ENCODE measurements at places on chromosomes 7 and 10.

DNA sequence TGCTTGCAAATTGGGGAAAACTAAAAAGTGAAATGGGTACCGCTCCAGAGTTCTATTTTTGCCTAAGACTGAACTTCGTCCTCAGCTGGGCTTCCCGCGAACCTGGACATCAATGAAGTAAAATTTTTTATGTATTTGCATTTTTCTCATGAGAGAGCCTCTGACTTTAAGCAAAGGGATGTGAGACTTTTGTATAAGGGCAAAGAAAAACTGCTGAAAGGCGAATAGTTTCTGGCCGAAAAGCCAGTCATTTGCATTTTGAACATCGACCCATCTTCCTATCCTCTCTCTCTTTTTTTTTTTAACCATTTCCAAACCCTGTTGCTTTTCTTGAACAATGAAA, 573 bp downstream of the PMPCB start:
- no peak for DNase-seq

DNA sequence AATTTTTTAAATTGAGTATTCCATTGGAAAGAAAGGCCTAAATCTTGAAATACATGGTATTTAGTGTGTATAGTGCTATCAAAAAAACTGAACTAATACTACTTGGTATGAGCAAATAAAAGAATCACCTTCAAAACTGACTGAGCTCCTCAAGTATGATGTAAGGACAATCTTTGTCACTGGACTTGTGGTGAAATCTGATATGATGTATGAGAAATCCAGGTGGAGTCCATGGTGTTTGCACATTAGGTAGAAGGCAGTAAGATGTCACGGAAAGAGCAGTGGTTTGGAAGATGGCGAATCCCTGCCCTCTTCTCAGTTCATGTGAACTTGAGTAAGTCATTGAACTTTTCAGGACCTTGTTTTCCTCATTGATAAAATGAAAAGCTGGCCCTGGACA, 62.1 kb upstream of the COL1A2 start:
- no peak for DNase-seq

GRCh38 chr10:122504610-122504950, 43.2 kb downstream of the HTRA1 start:
- DNase-seq, result no peak

DNA sequence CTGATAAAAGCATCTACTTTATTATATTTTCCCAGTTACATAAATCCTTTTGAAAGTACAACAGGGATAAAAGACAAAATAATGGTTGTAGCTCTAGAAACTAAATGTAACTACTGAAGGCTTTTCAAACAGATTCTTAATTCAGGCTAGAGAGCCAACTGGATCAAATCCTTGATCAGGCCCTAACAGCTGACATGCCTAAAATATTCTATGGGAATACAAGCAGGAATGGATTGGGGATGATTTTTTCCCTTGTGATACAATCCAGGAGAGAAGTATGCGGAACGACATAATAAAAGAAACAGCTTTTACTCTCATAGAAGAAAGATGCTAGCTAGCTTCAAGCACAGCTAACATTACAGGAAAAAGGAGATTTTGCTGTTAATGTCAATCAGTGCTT, 49.0 kb downstream of the NT5C2 start:
- no peak for DNase-seq

- no peak for DNase-seq
These were observed 60.0 kb upstream of the ACSM6 start for GRCh38 chr10:95133997-95134396.

DNA sequence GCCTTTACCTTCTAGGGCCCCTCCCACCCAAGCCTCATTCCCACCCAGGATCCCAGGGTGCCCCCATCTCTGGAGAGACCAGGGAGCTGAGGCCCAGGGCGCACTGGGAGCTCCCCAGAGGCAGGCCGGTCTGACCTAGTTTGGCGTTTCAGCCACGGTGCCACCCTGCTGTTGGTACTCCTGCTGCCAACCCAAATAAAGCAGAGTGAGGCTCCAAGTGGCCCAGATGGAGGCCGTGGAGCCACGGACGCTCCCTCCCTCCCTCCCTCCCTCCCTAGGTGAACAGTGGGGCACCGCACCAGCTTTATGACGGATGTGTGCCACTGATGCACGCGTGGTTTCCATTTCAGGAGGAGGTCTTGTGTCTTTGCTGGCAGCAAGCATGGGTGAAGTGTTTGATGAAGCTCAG, 1.8 kb downstream of the INPP5A start:
- DNase-seq, result no peak

DNA sequence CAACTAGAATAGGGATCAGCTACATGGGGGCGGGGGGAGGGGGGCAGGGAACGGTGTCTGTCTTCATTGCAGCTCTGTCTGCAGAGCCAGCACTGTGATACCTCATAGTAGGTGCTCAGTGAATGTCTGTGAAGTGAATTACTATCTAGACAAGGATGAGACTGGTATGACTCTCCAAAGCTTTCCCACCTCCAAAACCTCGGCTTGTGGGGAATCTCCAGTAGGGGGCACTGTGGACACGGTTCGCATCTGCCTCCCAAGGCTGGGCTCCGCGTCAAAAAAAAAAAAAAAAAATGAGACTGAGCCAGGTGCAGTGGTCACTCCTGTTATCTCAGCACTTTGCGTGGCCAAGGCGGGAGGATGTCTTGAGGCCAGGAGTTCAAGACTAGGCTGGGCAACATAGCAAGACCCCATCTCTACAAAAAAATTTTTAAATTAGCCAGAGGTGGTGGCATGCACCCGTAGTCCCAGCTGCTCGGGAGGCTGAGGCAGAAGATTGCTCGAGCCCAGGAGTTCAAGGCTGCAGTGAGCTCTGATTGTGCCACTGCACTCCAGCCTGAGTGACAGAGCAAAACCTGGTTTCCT, 9.6 kb downstream of the TRIM56 start:
- DNase-seq, result no peak

DNA sequence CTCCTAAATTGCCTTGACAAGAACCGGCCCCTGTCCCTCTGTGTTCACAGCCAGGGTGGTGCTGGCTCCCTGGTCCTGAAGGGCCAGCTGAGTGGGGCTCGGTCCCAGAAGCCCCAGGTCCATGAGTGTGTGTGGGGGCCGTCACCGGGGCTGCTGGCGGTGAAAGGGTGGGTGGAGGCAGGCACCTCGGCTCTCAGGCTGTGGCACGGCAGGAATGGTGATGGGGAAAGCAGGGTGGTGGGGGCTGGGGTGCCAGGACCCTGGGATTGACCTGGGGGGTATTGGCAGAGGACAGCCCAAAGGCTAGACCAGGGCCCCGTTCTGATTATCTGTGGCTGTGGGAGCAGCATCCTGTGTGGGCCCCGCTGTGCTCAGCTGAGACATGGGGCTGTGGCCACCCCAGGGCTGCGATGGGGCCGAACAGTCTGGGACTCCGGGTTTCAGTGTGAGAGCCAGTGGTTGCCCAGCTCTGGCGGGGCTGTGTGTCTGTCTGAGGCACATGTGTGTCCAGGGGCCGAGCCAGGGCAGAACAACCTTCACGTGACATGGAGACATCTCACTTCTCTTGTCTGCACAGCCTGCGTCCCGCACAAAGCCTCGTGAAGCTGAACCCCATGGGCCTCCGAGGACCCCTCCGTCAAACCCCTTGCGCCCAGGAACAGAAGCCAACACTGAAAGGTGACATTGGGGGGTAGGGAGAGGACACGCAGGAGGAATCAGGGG, 144.2 kb downstream of the ELFN1 start:
- no peak for DNase-seq

DNA sequence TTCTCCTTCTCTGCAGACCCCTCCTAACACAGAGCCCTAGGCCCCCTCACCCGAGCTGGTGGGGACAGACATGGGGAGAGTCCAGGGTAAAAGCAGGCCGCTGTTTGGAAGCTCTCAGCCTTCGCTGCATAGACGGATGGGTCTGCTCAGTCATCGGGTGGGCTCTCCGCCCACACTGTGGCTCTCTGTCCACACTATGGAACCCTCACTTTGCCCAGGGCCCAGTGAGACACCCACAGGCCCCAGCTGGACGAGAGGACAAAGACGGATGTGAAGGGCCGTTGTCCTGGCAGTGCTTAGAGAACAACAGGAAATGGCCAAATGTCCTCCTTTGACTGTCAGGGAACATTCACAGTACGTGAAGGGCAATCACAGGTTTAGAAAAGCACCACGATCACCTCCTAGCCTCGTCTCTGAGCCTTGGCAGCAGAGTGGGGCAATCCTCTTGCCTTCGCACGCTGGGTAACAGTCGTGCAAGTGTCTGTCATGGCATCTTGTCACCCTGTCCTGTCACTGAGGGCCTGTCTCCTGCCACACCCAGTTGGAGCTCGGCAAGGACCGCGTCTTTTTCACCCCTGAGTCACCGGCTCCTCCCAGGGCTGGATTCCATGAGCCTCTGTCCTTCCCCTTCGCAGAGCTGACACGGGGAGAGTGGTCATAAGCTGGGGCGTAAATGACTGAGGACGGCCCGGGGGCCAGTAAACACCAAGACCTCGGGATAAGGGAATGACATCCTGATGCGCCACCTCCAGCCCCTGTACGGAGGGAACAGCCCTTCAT, 80.6 kb downstream of the PRKAG2 start:
- DNase-seq, result no peak

GRCh38 chr10:10821926-10822325, 195.7 kb upstream of the CELF2 start:
- DNase-seq, result no peak

DNA sequence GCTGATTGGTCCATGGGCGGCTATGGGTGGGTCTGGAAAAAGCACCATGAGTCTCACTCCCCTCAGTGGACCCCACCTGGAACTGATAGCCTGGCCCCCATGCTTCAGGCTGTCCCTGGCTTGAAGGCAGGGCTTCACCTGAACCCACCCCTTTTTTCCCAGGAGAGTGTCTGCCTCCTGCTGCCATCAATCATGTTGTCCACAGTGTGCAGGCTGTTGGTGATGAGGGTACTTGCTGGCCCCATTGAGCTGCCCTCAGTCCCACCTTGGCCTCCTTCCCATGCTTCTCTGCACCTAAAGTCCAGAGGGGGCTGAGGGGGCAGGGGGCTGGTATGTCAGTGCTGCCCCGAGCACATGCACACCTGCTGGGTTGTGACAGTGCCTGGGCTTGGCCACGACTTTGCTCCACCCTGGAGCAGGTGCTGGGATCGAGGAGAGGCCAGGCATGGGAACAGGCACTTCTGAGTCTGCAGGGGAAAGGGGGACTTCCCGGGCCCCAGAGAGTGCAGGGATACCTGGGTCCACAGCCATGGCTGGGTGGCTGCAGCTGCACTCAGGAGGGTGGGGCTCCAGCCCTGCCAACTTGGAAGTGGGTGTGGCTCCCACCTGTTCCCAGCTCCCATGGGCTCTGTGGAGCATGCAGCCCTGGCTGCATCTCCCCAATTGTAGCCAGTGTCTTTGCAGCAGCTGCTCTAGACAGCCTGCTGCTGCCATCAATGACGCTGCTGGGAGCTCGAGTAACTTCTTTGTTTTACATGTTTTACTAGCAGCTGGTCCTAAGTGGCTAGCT, 56.9 kb downstream of the ADK start:
- no peak for DNase-seq

- DNase-seq, result no peak
These were observed 169.6 kb downstream of the DIP2C start for GRCh38 chr10:519716-520401.

DNA sequence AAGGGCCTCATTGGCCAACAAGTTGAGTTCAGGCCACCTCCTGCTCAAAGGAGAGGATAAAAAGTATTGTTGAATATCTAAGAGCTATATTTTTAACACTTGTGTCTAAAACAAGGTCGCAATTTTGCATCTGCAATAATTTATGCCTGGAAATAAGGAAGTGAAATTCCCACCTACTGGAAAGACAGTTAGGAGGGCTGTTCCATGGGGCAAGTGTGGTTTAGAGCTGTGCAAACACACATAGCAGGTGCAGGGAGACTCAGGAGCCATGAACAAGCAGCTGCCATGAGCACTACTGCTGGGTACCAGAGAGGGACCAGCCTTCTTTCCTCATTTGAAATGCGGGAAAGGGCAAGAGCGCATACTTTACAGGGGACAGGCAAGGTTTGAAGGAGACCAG, 35.5 kb upstream of the IKZF1 start:
- no peak for DNase-seq

GRCh38 chr10:98446151-98446660, 529 bp downstream of the HPS1 start:
- DNase-seq, result no peak

- DNase-seq, result no peak
These were observed 222.3 kb upstream of the MGMT start for GRCh38 chr10:129244757-129245156.

DNA sequence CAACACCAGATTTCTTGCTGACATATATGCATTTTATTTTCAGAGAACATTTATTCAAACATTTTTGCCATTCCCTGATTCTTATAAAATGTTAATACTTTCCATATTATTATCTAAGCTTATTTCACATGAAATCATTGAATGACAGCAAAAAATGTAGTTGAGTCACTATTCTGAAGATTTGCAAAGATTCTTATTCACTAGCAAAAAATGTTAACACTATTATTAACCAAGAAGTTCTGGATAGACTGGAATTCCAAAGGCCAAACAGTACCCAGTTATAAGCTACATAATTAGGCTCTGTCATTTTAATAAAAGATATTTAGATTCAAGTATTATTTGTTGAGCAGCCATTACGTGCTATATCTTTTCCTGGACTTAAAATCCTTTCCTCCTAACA, 4.3 kb downstream of the GSTO2 start:
- no peak for DNase-seq

- no peak for DNase-seq
These were observed 143.5 kb downstream of the ADCY1 start for GRCh38 chr7:45717537-45718235.

- no peak for DNase-seq
These were observed 6.2 kb upstream of the BTBD16 start for GRCh38 chr10:122264931-122265330.

GRCh38 chr7:100691676-100692577, 2.1 kb downstream of the GIGYF1 start:
- no peak for DNase-seq

- DNase-seq, result no peak
These were observed 105.2 kb downstream of the MACC1 start for GRCh38 chr7:20111821-20112542.

GRCh38 chr10:21953585-21954057, 49.9 kb downstream of the DNAJC1 start:
- no peak for DNase-seq

GRCh38 chr7:102834999-102835398, 77.8 kb upstream of the LRRC17 start:
- DNase-seq, result no peak

GRCh38 chr10:16612115-16612980, 90.7 kb upstream of the C1QL3 start:
- no peak for DNase-seq

- DNase-seq, result no peak
These were observed 228.8 kb downstream of the DKK1 start for GRCh38 chr10:52542906-52543305.

DNA sequence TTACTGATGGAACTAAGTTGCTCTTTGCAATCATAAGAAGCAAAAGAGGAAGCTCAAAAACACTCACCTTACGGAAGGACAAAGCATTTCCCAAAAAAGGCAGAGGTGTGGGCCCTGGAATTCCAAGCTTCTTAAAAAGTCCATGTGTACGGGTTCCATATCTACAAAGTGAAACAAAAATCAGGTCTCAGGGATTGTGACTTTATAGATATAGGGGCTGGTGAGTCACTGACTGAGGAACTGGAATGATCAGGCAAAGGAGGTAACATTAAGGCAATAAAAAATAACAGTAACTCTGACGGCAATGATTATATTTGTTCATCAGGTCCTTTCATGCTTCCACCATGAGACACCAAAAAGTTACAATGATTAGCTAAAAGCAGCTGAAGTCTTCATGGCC, 4.0 kb downstream of the CYP3A7 start:
- DNase-seq, result no peak

Measured in cortex of kidney (tissue), 1 donor.